ENCODE measurements at places on chromosomes 1 and 21.

DNA sequence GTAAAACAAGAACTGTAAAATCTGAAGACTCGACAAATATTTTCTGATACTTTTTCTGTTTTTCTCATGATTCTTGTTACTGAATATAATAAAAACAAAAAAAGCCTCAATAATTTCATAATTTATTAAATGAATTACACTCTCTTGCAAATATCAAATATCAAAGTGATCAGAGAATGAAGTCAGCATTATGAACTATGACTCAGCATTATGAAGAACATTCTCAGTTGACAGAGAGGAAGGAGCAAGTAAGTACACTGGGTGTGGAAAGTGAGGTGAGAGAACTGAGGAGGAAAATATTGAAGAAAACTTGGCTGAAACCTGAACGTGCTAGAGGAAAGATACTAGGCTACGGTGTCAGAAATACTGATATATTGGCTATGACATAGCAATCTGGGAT lies 529.5 kb downstream of the KCNT2 start:
- peak; percentile 9 for DNase-seq

DNA sequence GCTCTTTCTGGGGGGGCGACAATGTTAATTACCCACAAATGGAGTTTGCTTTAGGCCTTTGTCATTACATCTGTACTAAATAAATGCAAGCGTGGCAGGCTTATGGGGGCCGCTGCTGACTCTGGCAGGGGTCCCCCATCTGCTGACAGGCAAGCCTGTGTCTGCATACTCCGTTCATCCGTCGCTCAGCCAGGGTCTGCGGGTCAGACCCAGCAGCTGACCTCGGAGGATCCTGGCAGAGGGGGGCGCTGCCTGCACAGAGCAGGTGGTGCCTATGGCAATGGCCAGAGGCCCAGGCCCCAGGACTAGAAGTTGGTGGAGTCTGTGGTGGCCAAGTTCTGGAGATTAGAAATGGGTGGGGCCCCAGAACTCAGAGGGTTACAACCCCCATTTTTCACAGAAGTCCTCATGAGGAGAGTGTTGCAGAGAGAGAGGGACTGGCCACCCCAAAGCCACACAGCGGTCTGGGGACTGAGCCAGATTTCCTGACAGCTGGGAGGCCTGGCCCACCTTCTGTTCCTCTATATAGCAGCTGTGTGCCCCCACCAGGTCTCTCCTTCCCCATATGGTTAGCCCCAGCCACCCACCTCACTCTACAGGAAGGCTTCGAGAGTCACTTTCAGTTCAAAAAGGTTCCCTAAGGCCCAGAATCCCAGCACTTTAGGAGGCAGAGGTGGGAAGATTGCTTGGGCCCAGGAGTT lies 31.0 kb downstream of the TTC39A start:
- DNase-seq: no peak

GRCh38 chr1:2290595-2291510 lies 62.7 kb downstream of the SKI start:
- peak; percentile 98 for DNase-seq

DNA sequence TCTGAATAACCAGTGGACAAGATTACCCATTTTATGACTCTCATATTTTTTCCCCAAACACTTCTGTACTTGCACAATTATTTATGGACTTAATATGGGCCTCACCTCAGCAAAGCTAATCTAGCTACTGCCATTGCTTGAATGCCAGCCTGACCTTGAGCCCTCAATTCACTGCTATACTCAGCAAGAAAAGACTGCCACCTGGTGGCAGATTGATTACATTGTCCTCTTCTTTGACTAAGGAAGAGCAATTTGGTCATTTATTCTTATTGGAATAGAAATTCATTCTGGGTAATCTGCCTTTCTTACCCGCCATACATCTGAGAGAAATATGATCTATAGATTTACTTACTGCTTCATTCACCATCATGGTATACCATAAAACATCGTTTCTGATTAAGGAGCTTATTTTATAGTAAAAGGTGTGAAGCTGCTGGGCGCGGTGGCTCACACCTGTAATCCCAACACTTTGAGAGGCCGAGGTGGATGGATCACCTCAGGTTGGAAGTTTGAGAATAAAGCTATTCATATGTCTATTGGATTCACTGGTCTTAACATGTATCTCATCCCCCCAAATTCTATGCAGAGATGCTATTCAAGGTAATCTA lies 32.9 kb upstream of the DIPK1A start:
- DNase-seq: peak; percentile 77

- DNase-seq: no peak
Measured at GRCh38 chr1:30908696-30909364, at the start of gene SDC3. SDC3 (minus strand) TSS chr1:30908758; CDS start chr1:30908586, 172 bp downstream.

All from amniotic epithelial cell (primary cell).